ENCODE measurements at places on chromosomes 6 and 20. TPM values are rescaled to one million over a fixed set of nuclear protein-coding genes. Genes with fewer than 3 reads are reported as not detected.

Gene TSPO2
- 0.66 TPM for total RNA-seq

Gene CYP39A1
- 10.8 TPM for total RNA-seq

Gene AHCY
- total RNA-seq: 43.2 TPM

Gene HSP90AB1
- 875 TPM for total RNA-seq

Gene IL17A
- total RNA-seq: not detected

Gene CTCFL
- total RNA-seq: 0.20 TPM

Gene SLC32A1
- 18.5 TPM for total RNA-seq

Gene PABPC1L
- total RNA-seq: 12.0 TPM

Gene BTN3A1
- 29.0 TPM for total RNA-seq

Gene GGTLC1
- not detected for total RNA-seq

Gene MAP3K5
- total RNA-seq: 8.5 TPM

Gene BFSP1
- total RNA-seq: 1.8 TPM

Gene SYNJ2
- 15.8 TPM for total RNA-seq

Gene NMBR
- 5.6 TPM for total RNA-seq

Gene PBX2
- total RNA-seq: 39.2 TPM

Gene PAK5
- 10.5 TPM for total RNA-seq

DNA sequence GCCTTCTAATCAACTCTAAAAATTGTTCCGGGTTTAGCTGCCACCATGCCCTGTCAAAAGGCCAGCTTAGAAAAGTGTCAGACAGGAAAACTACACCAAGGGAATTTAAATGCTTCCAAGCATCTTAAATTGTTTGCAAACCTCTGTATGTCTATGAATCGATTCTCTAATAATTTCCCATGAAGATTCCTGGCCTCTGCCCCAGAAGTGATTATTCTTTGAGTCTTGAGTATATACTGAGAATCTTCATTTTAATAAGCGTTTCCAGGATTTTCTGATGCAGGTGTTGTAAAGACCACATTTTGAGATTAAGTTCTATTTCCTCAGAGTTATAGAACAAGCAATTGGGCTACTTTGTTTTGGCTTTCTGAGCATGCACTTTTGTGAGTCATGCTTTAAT lies 471.8 kb upstream of the JAG1 start:
- DNase-seq: no peak

GRCh38 chr20:40956542-40957264 lies 71.9 kb upstream of the TOP1 start:
- DNase-seq: no peak

- DNase-seq: no peak
Measured at GRCh38 chr6:125446011-125446410, 144.2 kb upstream of the HDDC2 start.

- DNase-seq: no peak
Measured at GRCh38 chr20:24465730-24466129, 3.7 kb upstream of the SYNDIG1 start.

GRCh38 chr6:167962711-167963110 lies 34.8 kb upstream of the KIF25 start:
- no peak for DNase-seq

DNA sequence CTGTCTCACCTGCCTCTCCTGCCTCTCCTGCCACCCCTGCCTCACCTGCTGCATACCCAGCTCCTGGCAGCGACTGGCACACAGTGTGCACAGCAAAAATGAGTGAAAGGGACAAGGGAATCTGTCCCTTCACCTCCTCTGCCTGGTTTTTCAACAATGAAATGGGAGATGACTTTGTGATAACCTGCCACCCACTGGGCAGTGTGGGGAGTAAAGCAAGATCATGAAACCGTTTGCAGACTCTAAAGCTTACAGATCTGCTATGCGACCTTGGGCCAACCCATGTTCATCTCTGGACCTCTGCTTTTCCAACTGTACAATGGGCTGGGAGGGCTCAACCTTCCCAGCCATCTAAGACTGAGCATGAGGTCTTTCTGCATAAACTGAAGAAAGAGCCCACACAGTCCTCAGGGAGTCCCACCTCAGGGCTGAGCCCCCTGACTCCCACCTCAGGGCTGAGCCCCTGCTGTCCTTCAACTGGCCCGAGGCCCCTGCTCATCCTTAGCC lies 81.1 kb downstream of the RIPOR3 start:
- no peak for DNase-seq

DNA sequence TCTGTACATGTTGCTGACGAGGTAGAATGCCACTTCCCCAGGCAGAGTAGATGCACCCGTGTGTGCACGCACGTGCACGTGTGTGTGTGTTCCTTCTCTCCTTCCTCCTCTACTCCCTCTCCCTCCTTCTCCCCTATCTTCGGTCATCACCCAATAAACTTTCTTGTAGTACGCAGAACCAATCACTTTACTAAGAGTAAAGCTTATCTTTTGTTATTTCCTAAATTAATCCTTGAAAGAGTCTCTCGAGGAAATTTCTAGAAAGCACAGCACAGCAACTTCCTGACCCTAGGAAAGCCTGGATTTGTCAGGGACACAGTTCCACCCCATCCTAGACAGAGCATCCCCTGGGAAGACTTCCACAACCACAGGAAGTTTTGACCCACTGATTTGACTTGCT lies 166.1 kb downstream of the ZDHHC14 start:
- no peak for DNase-seq

GRCh38 chr6:88449770-88450169 lies 283.6 kb upstream of the CNR1 start:
- no peak for DNase-seq

DNA sequence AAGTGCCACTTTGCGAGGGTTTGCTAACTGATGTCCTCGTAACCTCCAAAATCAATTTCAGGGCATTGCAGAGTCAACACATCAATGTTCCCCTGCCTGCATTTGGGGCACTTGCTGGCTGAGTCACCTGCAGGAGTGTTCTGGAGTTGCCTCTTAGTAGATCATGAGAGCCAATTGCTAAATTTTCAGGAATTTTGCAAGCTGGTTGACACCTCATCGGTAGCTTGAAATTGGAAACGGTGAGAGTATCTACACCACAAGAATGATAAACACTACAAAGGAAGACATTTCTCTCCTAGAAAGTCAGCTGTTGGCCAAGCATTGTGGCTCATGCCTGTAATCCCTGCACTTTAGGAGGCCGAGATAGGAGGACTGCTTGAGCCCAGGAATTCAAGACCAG lies 10.8 kb upstream of the BFSP1 start:
- DNase-seq: no peak

DNA sequence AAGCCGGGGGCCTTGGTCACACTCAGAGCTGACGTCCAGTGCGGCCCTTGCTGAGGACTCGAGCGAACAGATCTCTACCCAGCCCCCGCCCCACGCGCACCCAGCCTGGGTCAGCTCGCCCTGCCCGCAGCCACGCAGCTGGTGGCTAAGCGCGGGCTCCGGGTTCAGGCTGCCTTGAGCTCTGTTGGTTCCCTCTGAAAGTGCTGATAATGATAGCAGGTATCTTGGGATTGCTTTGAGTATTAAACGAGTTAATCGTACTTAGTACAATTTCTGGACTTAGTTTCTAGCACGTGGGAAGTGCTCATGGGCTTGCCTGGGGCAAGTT lies 88.1 kb upstream of the TGM3 start:
- DNase-seq: no peak

DNA sequence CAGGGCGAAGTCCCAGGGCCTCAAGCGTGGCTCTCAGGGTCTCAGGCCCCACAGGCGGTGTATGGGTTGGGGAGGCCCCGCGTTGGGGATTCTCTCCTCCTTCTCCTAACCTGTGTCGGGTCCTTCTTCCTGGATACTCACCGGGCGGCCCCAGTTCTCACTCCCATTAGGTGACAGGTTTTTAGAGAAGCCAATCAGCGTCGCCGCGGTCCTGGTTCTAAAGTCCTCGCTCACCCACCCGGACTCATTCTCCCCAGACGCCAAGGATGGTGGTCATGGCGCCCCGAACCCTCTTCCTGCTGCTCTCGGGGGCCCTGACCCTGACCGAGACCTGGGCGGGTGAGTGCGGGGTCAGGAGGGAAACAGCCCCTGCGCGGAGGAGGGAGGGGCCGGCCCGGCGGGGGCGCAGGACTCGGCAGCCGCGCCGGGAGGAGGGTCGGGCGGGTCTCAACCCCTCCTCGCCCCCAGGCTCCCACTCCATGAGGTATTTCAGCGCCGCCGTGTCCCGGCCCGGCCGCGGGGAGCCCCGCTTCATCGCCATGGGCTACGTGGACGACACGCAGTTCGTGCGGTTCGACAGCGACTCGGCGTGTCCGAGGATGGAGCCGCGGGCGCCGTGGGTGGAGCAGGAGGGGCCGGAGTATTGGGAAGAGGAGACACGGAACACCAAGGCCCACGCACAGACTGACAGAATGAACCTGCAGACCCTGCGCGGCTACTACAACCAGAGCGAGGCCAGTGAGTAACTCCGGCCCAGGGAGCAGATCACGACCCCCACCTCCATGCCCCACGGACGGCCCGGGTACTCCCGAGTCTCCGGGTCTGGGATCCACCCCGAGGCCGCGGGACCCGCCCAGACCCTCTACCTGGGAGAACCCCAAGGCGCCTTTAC lies at the start of gene HLA-G:
Gene HLA-G (plus strand): TSS at position 247 of the 892 bp plus-strand sequence. CDS start 20 bp downstream, at position 267.
- DNase-seq: no peak

GRCh38 chr6:42761287-42762067 lies 15.6 kb upstream of the TBCC start:
- DNase-seq: no peak

- no peak for DNase-seq
Measured at GRCh38 chr6:150254770-150255169, 111.9 kb downstream of the PPP1R14C start.

DNA sequence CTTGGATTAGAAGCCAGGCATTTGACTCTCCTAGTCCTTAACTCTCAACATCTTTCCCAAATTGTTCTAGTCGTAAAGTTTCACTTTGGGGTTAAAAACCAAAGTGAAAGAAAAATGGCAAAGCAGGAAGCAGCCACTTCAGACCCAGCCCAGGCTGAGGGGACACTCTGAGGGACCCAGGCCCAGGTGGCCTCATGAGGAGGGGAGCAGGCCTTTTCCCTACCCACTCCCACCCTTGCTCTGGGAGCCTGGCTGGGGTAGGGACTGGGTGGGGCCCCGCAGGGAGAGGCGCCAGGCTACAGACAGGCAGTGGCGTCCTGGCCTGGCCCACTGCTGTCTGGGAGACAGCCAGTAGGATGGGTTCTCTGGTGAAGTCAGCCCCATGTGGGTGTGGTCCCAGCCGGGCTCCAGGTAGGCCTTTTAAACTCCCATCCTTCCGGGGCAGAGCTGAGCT lies 68.7 kb upstream of the MYL9 start:
- DNase-seq: no peak

DNA sequence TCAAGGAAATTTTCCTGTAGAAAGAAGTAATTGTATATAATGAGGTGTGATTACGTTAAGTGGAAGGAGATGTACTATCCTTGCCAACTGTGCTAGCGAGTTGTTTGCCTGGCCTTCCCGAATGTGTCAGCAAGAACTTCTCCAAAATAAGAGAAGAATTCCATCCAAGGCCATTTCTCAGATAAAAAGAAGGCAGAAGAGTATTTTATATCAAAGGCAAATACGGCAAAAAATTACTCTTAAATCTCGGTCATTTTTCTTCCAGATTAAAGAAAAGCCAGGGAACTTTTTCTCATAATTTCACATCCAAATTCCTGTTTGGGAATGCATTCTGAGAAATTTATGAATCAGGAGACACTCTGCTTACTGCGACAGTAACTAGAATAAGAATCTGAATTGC lies 290.6 kb downstream of the CBLN4 start:
- no peak for DNase-seq

DNA sequence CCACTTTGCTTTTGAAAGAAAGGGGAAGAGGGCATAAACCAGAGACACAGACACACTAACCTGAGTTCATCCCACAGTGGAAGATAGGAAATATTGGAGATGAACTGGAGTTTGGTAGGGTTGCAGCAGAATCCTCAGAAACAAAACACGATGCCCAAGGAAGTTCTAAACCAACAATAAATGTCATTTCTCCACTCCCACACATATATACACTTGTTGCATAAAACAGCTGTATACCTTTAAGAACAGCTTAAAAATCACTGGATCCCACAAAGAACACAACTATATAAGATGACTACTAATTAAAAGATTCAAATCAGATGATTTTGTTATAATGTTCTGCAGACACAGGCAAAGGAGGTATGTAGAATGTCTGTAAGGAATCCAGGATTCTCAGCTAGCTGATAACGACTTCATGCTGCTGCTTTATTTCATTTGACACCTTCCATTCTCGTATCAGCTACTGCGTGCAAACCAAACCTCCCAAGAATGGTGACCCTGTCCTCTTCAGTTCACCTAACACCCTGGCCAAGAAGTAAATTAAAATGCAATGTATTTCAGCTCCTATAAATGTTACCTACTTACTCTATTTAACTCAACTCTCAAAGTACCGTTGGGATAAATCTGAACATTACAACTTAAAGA lies 14.3 kb downstream of the KIF13A start:
- no peak for DNase-seq

DNA sequence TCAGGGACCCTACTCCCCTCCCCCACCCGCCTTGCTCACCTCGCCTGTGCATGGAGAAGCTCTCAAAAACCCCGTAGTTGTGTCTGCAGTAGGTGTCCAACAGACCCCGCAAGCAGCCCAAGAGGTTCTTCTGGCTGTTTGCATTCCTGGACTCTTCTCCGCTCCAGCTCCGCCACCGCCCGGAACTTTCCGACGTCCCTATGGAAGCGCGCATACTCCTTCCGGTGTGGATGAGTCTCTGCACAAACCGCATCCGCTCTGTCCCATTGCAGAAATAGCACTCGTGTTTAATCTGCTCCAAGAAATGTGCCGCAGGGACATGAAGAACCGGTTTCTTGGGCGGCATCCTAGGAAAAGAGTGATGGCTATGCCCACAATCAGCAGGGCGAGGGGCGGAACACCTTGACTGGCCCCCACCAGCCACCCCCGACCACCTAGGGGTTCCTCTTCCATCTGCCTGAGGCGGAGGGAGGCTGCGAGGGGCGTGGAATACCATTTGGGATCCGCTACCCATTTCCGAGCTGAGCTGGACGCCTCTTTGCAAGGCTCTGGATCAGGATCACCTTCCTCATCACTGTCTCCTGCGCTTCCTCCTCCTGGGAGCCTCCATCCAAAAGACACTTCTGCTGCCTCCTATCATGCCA lies 20.2 kb downstream of the HLA-DRA start:
- DNase-seq: no peak

- no peak for DNase-seq
Measured at GRCh38 chr6:103277936-103278335, 1581.8 kb downstream of the HACE1 start.

All from spinal cord (tissue), 10 donors.